Right hindlimb (tissue), 1 donor: ENCODE measurements at places on chromosomes 2 and 18.

- no peak for DNase-seq
Observed at GRCh38 chr18:5582849-5583681, 39.3 kb upstream of the EPB41L3 start.

DNA sequence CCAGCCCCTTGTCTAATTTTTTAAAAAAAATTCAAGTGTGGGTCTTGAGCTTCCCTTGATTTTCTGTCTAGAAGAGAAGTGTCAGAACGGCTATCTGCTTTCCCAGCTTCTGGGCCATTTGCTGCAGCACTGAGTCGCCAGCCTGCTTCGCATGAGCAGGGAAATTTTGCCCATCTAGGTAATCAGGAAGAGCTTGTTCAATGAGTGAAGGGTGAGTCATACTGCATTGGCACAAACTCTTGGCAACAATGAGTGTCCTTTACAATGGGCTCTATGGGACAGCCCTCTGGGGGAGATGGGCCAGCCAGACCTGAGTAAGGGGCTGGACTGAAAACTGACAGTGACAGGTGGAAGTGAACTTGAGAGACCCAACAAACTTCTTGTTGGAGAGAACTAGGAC is 2.4 kb upstream of the RNF144A start:
- DNase-seq, result no peak

DNA sequence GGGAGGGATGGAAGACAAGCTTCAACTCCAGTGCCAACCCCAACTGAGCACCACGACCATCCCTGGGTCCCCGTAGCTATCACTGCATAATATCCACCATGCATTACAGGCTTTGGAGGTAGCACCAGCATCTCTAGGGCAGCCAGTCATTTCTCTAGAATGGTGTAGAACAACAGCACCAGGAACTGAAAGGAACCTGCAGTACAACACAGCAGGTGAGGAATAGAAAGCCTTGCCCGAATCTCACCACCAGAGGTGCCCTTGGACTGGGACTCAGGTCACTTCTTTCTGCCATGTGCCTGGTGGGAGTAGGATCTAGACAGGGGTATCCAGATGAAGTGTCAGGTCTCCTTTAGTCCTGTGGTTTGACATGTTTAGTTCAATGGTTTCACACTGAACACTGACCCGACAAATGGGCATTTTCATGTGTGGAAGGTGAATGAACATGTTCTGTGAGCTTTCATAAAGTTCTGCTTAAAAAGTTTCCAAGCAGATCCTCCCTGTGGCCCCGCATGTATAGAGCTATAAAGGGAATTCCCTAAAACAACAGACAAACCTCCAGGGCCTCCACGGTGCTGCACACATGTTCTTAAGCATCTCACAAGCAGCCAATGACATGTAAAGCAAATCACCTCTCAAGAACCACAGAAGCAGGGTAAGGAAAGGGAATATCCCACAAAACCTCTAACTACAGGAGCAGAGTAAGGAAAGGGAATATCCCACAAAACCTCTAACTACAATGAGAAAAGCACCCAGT is 208.3 kb downstream of the AFF3 start:
- no peak for DNase-seq

DNA sequence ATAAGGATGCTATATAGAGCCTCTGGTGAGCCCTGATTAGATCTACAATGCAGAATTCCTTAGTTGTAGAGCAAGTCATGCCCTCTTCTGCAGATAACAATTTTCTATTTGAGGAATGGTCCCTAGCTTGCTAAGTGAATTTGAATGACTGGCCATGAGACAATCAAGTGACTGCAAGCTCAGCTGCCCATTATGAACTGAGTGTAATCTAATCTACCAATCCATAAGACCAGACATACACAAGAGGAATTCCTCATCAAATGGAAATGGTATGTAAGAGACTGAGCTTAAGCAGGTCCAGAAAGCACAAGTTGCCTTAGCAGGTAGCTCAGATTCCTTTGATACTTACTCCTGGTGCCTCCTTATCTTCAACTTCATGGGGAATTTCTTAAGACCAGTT is 4.8 kb upstream of the ANKRD44 start:
- no peak for DNase-seq

DNA sequence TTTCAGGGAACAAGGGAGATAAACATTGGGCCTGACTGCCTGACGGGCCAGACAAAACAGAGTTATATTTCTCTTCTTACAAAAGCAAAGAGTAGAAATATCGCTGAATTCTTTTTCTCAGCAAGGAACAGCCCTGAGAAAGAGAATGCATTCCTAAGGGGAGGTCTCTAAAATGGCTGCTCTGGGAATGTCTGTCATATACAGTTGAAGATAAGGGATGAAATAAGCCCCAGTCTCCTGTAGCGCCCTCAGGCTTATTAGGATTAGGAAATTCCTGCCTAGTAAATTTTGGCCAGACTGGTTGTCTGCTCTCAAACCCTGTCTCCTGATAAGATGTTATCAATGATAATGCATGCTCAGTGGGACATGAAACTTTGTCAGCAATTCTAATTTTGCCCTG is 134.9 kb upstream of the CNTNAP5 start:
- no peak for DNase-seq

GRCh38 chr2:677056-677958 is at the start of gene TMEM18:
Gene TMEM18 (minus strand): TSS chr2:677406. CDS start chr2:677345, 61 bp downstream.
- DNase-seq, result peak; percentile 97

- DNase-seq, result peak; percentile 92
Observed at GRCh38 chr2:174012347-174013314, 47.5 kb upstream of the SP3 start.

GRCh38 chr2:57460396-57461276 is 586.0 kb upstream of the VRK2 start:
- no peak for DNase-seq

GRCh38 chr2:52238782-52239181 is 1206.8 kb upstream of the NRXN1 start:
- no peak for DNase-seq

- DNase-seq, result no peak
Observed at GRCh38 chr2:101751875-101752619, 54.5 kb downstream of the MAP4K4 start.

- no peak for DNase-seq
Observed at GRCh38 chr2:40255103-40255502, 196.8 kb downstream of the SLC8A1 start.

- DNase-seq, result no peak
Observed at GRCh38 chr2:139122711-139123158, 342.5 kb upstream of the NXPH2 start.

DNA sequence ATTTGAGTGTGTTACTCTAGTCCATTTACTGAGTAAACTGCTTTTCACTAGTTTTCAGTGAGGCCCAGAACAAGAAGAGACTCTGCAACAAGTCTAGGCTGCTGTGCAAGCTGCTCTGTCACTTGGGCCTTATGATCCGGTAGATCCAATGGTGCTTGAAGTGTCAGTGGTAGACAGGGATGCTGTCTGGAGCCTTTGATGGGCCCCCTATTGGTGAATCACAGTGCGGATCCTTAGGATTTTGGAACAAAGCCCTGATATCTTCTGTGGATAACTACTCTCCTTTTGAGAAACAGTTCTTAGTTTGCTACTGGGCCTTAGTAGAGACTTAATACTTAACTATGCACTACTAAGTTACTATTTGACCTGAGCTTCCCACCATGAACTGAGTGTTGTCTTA is 150.2 kb downstream of the TMEFF2 start:
- DNase-seq, result no peak

- DNase-seq, result peak; percentile 44
Observed at GRCh38 chr2:120174963-120175581, 48.1 kb downstream of the TMEM185B start.

DNA sequence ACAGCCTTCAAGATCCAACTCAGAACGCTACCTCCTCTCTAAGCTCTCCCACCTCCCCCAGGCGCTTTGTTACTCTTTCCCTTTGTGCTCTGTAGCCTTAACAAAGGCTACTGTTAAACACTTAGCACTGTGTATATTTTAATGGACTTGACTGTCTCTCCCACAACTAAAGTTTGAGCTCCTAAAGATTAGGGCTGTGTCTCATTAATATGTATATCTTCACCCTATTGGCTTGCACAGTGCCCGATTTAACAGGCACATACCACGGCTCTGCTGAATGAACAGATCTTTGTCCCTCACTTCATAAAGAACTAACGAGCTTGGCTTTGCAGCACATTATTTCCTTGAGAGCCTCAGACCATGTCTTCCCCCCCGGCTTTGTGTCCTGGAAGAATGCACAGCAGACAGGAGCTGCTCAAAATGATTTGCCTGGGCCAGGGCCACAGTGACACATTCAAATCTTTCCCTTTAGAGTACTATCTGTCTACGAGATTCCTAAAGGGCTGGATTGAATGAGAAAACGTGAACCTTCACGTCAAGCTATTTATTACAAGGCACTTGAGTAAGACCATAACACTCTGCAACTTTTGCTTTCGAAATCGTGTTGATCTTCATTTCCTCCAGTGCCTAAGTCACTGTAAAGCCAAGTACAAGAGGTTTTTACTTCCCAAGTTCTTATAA is 22.1 kb downstream of the ABHD3 start:
- DNase-seq, result peak; percentile 30

GRCh38 chr2:106867196-106867953 is 18.6 kb downstream of the ST6GAL2 start:
- DNase-seq, result no peak

GRCh38 chr2:171550613-171551012 is 28.3 kb downstream of the CYBRD1 start:
- no peak for DNase-seq

GRCh38 chr2:126669772-126670171 is 13.8 kb downstream of the GYPC start:
- no peak for DNase-seq

DNA sequence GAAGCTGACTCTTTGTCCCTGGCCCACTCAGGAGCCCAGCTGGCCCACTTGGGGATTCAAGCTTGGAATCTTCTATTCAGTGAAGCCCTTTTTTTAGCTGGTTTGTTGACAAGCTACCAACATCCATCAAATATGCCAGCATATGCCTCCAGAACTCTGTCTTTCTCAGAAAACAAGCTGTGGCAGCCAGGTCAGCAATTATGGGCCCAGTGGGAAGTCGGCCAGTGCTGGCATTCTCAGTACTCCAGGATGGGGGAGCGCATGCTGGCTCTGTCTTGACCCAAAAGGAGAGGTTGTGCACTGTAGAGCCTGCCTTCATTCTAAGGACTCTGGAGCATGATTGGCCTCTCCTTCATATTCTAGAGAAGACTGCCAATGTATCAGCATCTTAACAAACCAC is 401.5 kb downstream of the CNTNAP5 start:
- DNase-seq, result no peak

DNA sequence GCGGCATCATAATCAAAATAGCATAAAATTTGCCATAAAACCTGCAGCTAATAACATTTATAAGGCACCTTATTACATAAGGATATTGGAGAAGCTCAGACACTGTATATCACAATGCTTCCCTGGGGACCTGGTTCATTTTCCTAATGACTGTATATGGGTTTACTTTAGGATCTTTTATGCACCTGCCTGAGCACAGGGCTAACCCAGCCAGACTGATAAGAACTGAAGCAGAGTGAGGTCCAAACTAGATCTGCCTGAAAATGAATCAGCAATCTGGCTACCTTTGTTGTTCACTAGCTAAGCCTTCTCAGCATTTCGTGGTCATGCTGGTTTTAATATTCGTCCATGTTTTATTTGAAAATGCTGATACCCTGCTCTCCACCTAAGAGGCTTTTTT is 1922.3 kb upstream of the CELF4 start:
- DNase-seq, result no peak

DNA sequence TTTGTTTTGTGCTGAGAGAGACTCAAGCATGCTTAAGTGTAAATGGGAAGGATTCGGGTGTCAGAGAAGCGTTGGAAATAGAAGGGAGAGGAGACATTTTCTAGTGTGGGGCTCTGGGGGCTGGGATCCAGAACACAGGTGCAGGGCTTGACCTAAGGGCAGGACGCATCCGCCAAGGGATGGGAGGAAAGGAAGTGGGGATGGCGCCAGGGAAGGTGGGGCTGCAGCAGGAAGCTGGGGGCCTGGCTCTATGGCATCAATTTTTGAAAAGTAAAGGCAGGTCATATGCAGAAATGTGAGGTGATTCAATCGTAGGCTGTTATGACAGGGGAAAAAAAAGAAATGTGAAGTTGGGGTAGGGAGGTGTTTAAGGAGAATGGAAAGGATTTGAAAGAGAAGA is 143.2 kb upstream of the SERTAD2 start:
- DNase-seq, result no peak

GRCh38 chr18:79496978-79497637 is 101.4 kb downstream of the NFATC1 start:
- peak; percentile 31 for DNase-seq

- DNase-seq, result no peak
Observed at GRCh38 chr18:8177330-8178016, 431.8 kb upstream of the RAB12 start.

GRCh38 chr2:16194530-16194929 is 254.2 kb downstream of the MYCN start:
- no peak for DNase-seq

DNA sequence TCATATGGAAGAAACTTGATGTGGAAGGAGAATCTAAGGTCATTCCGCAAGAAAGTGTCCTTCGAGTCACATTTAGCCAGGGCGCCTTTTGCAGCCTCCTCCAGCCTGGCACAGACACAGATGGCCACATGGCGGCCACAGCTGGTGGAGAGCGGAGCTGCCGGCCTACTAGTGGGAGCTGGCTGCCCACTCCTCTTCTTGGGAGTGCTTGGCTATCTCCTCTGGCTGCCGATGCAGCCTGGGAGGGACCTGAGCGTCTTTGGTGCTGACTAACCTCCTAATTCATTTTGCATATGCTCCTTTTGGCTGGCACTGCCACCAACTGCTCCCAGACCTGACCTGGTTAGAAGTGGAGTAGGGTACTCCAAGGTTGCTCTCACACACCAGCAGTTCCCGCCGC is 199.3 kb upstream of the MYT1L start:
- DNase-seq, result no peak

GRCh38 chr2:51629406-51629805 is 597.5 kb upstream of the NRXN1 start:
- DNase-seq, result no peak

- no peak for DNase-seq
Observed at GRCh38 chr2:235044501-235045271, 92.9 kb downstream of the SH3BP4 start.

DNA sequence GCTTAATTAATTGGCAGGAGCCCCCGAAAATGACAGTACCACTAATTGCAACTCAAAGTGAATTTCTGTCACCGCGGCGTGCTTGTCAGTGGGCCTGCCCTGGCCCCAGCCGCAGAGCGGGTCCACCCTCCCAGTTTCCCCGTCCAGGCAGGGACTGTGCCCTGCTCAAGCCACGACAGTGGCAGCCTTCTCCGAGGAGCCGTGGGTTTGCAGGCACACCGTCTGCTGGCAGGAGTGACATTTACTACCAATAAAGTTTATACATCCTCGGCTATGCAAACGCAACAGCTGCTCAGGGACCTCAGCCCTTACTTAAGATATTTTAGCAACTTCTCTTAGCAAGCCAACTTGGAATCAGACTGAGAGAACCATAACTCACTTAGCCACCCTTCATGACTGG is 112.7 kb downstream of the GBX2 start:
- DNase-seq, result no peak

DNA sequence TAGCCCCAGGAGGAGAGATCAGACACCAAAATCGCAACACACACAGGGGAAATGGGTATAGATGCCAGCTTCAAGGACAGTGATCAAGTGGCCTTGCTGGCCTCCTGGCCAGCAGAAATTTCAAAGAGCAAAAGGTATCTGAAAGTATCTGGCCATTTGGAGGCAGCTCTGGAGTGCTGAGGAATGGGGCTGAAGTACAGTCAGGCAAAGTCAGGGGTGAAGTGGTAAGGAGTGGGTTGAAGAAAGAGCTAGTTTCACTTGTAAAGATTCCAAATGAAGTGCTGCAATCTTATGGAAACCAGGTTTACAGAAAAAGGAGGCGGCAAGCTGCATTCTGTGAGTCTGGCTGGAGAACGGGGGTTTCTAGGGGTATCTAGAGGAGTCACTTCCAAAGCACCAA is 19.2 kb upstream of the PCBP1 start:
- DNase-seq, result no peak
